SJSA1 (cell line): ENCODE measurements at places on chromosomes 5 and 9. TPM values are rescaled to one million over a fixed set of nuclear protein-coding genes. Genes with fewer than 3 reads are reported as not detected.

ARSI gene
- 0.21 TPM in 1 of 2 replicates, not detected in the other for total RNA-seq

NUP188 gene
- total RNA-seq, result 32.3 and 76.3 TPM in 2 replicates

PCDHGB6 gene
- total RNA-seq, result 1.2 and 1.3 TPM in 2 replicates

DNA sequence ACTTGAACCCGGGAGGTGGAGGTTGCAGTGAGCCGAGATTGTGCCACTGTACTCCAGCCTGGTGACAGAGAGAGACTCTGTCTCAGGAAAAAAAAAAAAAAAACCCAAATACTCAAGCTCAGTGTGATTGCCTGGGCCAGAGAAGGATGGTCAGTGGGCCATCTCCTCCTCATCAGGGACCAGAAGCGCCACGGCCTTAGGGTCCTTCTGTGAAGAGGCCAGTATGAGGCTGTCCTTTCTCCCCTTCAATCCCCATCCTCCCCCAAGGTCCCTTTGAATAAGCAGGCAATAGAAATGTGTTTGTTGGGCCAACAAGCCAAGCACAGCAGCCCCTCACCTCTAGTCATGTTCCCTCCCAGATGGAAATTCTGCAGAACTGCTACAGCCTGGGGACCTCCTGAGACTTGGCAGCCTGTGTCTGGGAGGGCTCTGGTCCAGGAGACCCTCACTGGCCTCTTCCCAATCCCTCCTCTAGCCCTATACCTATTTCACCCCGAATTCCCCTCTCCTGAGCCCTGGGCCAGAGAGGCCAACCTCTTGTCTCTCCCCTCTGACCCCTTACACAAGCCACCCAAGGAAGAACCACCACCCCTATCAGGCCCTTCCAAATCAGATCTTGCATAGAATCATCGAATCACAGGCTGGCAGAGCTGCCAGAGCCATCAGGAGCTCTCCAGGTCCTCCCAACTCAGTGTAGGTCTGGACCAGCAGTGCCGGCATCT is 1.0 kb downstream of the CSF1R start:
- no peak overlapping the region for H3K4me3 ChIP-seq
- no peaks in the 10 kb centered on the region for H3K27me3 ChIP-seq
- peaks cover 18% of the 10 kb centered on the region for H3K4me1 ChIP-seq

- no peak for DNase-seq
- H3K27me3 ChIP-seq, result no peaks in the 10 kb centered on the region
- H3K4me1 ChIP-seq, result no peaks in the 10 kb centered on the region
Observed at GRCh38 chr9:17881371-17881770, 302.5 kb downstream of the SH3GL2 start.

DNA sequence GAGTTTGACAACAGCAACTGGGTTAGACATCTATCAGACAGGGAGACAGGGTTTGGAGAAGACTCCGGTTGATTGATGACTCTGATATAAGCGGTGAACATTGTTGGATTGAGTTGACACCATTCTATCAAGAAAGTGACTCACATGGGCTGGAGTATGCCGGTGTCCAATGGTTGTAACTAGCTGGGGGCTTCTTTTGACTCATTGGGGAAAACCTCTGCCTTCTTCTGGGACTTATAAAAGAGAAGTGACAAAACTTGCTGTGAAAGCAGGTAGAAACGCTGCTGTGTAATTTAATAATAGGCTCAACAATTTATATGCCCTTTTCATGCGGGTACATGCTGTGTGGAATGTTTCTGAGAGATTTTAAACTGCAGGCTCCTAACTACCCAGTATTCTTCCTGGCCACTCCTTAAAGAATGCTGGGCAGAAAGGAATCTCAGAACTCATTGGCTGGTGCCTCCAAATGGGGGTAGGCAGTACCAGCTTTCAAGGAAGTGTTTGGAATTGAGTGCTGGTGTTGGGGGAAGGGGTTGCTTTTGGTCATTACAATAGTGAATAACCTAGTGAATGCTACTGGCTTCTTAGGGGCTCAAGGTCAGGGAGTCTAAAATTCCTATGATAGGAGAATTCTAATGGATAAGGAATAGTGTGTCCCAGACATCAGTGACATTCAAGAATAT is 43.9 kb downstream of the FYB1 start:
- H3K36me3 ChIP-seq, result no peaks in the 10 kb centered on the region
- H3K27me3 ChIP-seq, result no peaks in the 10 kb centered on the region
- no peak overlapping the region for H3K4me3 ChIP-seq
- no peak overlapping the region for H3K27ac ChIP-seq
- peaks cover 15% of the 10 kb centered on the region for H3K4me1 ChIP-seq

DNA sequence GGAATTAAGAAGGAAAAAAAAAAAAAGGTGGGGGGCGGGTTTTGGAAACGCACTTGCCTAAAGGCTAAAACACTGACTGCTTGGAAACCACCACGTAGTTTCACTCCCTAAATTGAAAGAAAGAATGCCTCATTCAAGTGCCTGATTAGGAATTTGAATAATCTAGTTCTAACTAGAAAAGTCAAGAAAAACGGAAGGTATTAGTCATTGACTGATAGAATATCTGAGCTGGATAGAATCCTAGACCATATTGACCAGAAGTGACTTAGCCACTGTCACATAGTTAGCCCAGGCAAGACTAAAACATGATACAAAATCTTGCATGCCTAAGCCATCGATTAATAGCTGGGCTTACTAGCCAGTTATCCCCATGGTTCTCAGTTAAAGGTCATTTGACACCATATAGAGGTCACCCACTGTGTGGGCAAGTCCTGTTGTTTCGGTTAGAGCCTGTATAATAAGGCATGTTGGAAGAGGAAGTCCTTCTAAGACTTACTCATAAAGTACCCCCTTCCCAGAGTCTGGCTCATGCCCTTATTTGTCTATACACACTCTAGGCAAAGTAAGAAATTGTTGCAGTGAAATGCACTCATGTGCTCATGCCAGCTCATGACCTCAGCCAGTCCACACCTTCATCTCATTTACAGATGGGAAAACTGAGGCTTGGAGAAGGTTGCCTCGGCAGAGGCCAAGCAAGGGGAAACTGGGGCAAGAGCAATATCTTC is 40.2 kb downstream of the SH3RF2 start:
- H3K4me1 ChIP-seq, result peaks cover 38% of the 10 kb centered on the region
- DNase-seq, result no peak
- H3K4me3 ChIP-seq, result no peak overlapping the region

DNA sequence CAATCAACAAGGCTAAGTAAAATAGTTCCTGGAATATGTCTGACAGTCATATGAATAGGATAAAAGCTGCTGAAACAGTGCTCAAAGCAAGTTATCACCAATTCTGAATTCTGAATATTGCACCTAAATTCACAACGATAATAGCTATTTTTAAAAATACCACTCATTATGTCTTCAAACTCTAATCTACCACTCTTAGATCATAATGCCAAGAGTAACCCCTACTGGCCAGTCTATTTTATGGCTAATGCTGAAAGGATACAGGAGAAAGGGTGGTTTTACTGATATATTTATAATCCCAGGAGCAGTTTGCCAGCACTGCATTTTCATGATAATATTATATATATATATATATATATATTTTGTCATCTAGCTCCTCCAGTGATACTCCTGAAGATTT is 232.8 kb downstream of the PDE4D start:
- H3K36me3 ChIP-seq, result no peaks in the 10 kb centered on the region
- DNase-seq, result no peak
- H3K4me1 ChIP-seq, result peaks cover 12% of the 10 kb centered on the region
- no peaks in the 10 kb centered on the region for H3K27me3 ChIP-seq
- no peak overlapping the region for H3K27ac ChIP-seq
- no peak overlapping the region for H3K4me3 ChIP-seq

- H3K27me3 ChIP-seq, result no peaks in the 10 kb centered on the region
- H3K27ac ChIP-seq, result no peak overlapping the region
- no peak overlapping the region for H3K4me3 ChIP-seq
- DNase-seq, result no peak
Observed at GRCh38 chr9:96462541-96462940, 12.6 kb downstream of the HABP4 start.

- DNase-seq, result no peak
- H3K4me1 ChIP-seq, result no peaks in the 10 kb centered on the region
- H3K27ac ChIP-seq, result no peak overlapping the region
- H3K4me3 ChIP-seq, result no peak overlapping the region
- H3K36me3 ChIP-seq, result no peaks in the 10 kb centered on the region
- H3K27me3 ChIP-seq, result no peaks in the 10 kb centered on the region
Observed at GRCh38 chr5:77379558-77380061, 112.5 kb downstream of the WDR41 start.

DNA sequence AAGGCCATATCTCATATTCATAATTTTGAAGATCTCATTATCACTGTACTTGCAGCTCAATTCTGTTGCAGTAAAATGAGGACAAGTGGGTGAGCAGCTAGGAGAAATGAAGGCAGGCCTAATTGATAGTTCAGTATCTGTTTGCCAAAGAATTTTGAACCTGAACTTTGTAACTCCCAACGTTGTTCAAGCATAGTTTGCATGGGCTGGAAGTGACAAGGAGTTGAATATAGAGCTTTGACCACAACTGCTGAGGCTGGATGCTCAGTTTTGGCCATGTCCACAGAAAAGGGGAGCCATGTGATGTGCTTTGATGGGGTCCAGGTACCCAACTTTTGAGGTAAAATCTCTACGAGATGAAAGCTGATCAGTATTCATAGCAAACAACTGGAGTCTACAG is 177.5 kb downstream of the NXNL2 start:
- peaks cover 12% of the 10 kb centered on the region for H3K4me1 ChIP-seq
- no peaks in the 10 kb centered on the region for H3K36me3 ChIP-seq
- no peak overlapping the region for H3K27ac ChIP-seq
- no peaks in the 10 kb centered on the region for H3K27me3 ChIP-seq
- no peak overlapping the region for H3K4me3 ChIP-seq

DNA sequence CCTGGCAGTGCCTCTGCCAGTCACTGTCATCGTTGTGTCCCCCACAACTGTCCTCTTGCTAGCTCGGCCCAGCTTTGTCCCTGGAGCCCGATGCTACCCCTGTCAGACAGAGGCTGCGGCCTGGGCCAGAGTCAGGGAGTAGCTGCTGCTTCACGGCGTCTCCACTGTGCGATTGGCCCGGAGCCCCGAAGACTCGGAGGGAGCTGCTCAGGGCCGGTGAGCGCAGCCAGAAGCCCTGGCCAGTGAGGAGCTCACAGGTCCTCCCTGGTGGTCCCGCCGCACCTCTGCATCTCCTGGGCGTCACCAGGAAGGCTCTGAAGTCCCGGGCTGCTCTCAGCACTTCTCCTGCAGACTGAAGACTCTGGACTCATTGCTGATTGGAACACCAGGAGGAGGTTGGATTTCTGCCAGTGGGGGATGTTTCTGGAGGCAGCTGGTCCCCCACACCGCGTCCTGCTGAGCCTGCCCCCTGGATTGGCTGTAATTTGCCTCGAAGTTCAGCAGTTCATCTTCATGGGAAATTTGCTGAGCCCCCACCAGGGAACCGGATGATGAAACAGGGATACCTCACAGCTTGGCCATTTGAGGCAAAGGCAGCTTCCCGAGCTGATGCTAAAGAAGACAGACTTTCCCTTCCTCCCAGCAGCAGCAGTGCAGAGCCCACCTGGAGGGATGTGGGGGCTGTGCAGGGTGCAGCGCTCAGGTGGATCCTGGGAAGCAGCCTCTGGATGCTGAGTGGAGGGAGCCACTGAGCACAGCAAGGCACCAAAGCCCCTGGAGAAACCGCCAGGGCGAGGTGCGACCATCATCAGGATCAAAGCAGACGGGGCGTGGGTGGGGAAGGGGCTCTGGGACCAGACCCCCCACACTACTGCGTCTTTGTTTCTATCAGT is 45.6 kb downstream of the USP20 start:
- H3K36me3 ChIP-seq, result no peaks in the 10 kb centered on the region; the same call in 1 of the 2 replicates
- H3K4me3 ChIP-seq, result no peak overlapping the region
- no peak overlapping the region for H3K27ac ChIP-seq
- peaks cover 21% of the 10 kb centered on the region for H3K4me1 ChIP-seq

DNA sequence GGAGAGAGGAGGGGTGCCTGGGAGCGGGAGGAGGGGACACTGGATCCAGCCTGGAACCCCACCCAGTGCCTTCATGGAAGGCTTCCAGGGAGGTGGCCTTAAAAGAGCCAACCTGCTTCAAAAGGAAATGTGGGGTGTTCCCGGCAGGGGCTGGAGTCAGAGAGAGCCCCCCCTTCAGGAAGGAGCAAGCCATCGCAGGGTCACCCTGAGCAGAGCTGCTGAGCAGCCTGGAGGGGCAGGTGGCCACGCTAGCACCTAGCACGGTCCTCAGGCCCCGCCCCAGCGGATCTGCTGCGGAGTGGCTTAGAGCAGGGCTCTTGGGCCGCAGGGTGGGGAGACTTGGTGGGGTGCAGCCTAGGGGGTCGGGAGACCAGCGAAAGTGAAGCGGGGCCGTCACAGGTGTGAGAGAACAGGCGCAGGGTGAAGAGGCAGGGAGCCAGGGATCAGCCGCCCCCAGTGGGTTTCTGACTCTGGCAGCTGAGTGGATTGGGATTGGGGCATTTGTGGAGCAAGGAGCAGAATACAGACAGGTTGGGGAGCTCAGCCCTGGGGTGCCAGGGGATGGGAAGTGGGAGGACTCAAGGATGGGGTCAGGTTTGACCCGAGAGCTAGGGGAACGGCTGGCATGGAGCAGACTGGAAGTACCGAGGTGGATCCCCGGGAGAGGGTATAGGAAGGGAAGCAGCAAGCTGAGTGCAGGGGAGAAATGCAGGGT is 1.5 kb downstream of the LCN2 start:
- H3K36me3 ChIP-seq, result no peaks in the 10 kb centered on the region
- no peak overlapping the region for H3K4me3 ChIP-seq
- H3K4me1 ChIP-seq, result peaks cover 7% of the 10 kb centered on the region
- H3K27ac ChIP-seq, result no peak overlapping the region

DNA sequence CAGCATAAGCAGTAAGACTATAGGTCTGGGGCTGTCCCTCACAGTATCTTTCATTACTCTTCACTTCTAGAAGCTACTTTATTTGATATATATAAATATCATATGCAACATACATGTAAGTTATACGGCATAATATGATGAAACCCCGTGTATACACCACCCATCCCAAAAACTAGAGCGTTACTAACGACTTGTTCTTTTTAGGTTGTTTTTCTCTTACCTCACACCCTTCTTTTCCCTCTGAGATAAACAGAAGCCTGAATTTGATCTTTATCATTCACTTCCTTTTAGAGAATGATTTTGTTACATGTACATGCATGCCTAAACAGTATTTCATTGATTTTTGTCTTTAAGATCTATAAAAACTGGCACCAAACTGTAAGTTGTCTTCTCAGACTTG is 3.7 kb downstream of the TRMO start:
- H3K36me3 ChIP-seq, result peaks cover 3% of the 10 kb centered on the region
- H3K4me1 ChIP-seq, result peaks cover 8% of the 10 kb centered on the region; the same call in 1 of the 2 replicates
- no peak for DNase-seq
- no peaks in the 10 kb centered on the region for H3K27me3 ChIP-seq
- no peak overlapping the region for H3K27ac ChIP-seq

- no peak overlapping the region for H3K4me3 ChIP-seq
- H3K4me1 ChIP-seq, result peaks cover 56% of the 10 kb centered on the region
- peak; percentile 92 for DNase-seq
- H3K36me3 ChIP-seq, result peaks cover 16% of the 10 kb centered on the region
Observed at GRCh38 chr5:36689225-36689624, 82.8 kb downstream of the SLC1A3 start.

- DNase-seq, result no peak
- no peak overlapping the region for H3K4me3 ChIP-seq
- no peaks in the 10 kb centered on the region for H3K27me3 ChIP-seq
- H3K4me1 ChIP-seq, result no peaks in the 10 kb centered on the region
- H3K36me3 ChIP-seq, result no peaks in the 10 kb centered on the region
- no peak overlapping the region for H3K27ac ChIP-seq
Observed at GRCh38 chr5:67896930-67897313, 318.6 kb upstream of the PIK3R1 start.
